A673 (cell line): ENCODE measurements at places on chromosomes 13 and 19. TPM values are rescaled to one million over a fixed set of nuclear protein-coding genes. Genes with fewer than 3 reads are reported as not detected.
A peak's percentile ranks its signal among the peaks of the same experiment; 100 is the strongest.

GRCh38 chr19:34501339-34502320, 20.1 kb downstream of the WTIP start:
- peak; percentile 92 for DNase-seq

DNA sequence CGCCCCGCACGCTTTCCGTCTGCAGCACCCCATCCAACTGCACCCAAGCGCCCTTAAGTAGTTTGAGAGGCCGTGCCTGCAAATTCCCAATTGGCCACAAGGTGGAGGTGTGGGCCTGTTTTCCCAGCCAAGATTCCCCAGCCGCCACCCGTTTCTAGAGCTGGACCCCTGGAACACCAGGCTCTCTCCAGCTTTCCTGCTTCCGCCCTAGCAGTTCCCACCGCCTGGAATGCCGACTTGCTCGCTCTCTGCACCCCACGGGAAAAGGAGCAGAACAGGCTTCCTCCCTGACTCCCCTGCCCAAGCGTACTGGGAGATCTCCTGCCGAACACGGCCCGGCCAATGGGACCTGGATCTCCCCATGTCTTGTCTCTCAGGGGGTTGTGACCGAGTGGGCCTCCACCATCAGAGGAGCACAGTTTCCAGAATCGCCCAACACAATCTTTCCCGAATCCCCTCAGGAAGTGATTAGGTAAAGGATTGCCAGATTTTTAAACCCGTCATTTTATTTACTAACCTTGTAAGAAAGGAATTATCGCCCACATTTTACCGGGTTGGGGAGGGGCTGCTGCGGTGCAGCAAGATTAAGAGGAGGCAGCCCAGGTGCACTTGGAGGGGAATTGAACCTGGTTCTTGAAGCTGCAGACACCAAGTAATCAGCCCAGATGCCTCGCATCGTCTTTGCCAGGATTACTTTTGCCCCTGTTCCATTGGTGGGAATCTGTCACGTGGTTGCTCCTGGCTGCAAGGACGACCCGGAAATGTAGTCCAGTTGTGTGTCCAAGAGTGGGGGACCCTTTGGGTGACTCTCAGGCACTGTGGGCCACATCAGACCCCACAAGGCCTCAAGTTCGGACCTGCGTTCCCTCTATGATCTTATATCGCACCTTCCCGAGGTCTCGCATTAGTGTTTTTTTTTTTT, 3.5 kb upstream of the NAPSA start:
- peak; percentile 89 for DNase-seq

GRCh38 chr13:80502359-80502758, 161.4 kb upstream of the SPRY2 start:
- no peak for DNase-seq

- DNase-seq, result no peak
Observed at GRCh38 chr13:28622286-28622685, 36.6 kb upstream of the POMP start.

GRCh38 chr19:47296036-47296435, 13.6 kb upstream of the C5AR1 start:
- DNase-seq, result peak; percentile 87

- no peak for DNase-seq
Observed at GRCh38 chr19:22503524-22503923, 81.4 kb upstream of the ZNF98 start.

DNA sequence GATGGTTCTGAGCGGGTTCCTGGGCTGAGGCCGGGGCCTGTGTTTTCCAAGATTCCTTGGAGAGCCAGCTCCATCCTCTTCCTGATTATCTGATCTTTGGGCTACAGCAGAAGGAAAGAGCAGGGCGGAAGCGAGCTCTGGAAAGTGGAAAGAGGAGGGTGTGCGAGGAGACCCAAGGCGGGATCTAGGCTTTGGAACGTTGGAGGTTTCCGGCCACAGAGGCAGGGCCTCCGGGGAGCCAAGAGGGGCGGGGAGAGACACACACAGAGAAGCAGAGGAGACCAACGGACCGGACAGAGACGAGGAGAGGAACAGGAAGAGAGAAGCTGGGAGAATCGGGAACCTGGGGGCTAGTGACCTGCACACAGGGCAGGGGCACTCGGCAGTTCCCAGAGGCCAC, at the start of gene CLEC11A:
Gene CLEC11A (plus strand): TSS at position 296 of the 400 bp plus-strand sequence. CDS start 162 bp downstream, outside the sequence.
- DNase-seq, result peak; percentile 75

DNA sequence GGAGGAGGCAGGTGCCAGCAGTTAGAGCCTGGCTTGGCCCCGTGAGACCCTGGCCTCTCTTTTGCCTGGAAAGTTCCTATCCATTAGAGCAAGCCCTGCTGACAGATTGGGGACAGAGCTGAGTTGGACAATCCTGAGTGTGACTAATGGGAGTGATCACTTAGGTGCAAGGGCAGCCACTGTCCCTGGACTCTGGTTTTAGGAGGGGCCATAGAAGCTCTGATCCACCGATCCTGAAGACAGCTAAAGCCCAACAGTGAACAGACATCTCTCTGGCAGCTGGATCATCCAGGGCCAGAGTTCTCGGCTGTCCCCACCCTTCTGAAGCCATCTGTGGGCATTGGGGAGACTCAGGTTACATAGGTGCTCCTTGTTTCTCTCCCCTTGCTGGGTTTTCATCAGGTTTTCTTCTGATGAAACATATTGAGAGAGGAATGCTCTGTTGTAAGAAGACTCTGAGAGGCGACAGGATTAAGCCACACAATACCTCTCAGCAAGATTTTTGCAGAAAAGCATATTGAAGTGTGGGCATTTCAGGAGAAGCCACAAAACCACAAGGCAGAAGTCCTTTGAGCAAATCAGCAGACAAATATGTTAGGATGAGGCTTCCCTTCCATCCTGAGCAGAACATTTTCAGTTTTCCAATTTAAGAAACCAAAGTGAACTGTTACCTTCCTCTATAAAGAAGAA, 288.0 kb upstream of the MAB21L1 start:
- no peak for DNase-seq

DNA sequence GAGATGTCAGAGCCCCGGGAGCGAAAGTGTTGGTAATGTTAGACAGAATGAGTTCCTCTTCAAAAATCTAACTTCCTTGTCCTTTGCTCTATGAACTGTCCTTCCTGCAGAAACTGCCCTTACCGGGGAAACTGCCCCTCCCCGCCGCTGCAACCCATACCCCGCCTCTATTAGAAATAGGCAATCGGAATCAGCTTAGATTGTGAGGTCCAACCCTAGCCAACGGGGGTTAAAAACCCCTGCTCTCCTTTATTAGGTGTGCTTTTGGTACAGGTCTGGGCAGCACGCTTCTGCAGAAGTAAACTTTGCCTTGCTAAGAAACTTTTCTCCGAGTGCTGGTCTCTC, 11.5 kb upstream of the CAPNS1 start:
- no peak for DNase-seq

GRCh38 chr19:50281491-50281890, 47.7 kb downstream of the KCNC3 start:
- no peak for DNase-seq

DNA sequence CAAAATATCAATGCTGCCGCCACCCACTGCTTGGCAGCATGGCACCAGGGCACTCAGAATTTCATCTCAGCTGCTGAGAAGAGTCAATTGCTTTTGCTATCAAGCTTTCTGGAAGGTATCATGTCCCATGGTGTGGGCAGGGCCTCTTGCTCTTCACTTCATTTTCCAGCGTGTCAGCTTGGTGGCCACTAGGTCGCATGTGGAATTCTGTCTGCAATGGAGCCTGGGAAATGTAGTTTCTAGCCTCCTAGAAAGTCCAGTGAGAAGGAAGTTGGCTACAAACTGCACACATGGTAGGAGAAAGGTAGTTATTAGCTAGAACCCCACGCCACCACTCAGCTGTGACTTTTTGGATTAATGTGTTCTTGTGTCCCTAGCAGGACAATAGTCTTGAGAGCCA, 105.3 kb downstream of the MYO16 start:
- DNase-seq, result peak; percentile 17

GRCh38 chr19:42175952-42176648, 41.4 kb downstream of the DEDD2 start:
- no peak for DNase-seq

DNA sequence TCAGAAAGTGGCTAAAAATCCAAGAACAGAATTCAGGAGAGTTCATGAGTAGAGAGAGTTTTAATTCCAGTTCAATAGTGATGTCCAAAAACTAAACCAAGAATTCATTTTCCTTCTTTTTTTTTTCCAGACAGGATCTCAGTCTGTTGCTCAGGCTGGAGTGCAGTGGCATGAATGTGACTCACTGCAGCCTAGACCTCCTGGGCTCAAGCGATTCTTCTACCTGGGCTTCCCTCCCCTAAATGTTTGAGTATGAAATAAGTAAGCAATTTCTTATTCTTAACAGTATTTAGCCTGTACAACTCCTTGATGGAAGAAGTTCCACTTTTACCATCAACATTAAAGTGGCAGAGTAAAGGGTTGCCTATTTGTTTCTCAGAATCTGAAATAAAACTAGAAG, 3.8 kb downstream of the COMMD6 start:
- no peak for DNase-seq

DNA sequence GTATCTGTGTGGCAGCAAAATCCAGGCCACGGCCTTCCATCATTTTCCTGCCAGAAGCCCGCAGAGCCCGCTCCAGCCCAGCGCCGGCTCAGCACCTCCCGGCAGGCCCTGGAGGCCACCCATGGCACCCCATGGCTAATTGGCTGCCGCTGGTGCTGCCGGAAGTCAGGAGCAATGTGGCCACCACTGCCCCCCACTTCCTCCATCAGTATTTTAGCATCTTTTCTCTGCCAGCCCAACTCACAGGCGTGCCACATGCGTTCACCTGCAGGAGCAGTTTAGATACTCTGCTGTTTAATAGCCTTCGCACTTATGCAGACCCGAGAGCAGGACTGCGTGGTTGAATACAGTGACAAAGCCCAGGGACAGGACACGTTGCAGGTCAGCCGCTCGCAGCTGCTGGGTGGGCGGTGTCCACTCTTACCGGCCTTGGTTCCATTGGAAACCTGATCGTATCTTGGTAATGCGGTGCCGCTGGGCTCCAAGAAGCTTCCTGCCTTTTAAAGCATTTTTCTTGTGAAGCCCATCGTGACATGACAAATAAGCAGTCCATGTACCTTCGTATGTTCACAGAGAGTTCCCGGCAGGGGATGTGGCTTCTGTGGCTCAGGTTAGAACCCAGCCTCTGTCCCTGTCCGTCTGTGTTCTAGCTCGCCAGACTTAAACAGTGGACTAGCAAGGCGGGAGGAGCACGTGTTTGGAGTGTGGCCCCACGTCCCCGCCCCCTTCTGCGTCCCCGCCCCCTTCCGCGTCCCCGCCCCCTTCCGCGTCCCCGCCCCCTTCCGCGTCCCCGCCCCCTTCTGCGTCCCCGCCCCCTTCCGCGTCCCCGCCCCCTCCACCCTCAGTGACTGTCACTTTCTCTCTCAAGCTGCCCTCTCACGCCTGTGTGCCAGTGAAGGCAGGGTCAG, 162.0 kb upstream of the SOX1 start:
- no peak for DNase-seq

DNA sequence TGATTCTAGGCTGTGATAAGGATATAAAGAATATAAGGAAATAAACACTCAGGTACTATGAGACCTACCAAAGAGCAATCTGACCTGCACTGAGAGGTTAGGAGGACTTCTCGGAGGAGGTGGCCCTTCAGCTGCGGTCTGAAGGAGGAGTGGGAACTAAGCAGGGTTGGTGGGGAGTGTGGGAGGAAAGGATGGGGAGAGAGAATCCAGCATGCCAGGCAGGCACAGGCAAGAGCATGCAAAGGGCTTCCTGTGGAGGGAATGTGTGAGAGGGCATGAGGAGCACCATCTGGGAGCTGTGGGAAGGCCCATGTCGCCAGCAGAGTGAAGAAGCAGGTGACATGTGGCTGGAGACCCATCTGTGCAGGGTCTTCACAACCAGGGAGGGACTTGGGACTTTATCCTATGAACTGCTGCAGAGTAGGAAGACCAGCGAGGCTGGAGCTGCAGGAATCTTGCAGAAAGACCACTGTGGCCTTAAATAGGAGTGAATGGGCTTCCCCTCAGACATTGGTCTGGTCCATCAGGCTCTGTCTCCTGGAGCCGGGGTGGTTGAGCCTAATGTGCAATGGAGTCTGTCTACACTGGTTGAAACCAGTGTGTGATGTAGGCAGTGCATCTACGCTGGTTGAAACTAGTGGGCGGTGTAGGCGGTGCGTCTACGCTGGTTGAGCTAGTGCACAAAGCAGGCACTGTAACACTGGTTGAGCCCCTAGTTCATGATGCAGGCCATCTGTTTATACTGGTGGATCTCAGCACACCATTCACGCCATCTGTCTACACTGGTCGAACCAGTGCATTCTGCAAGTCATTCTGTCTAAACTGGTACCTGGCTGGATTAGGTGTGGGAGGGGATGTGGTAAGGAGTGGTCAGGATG, 6.4 kb downstream of the CHST8 start:
- DNase-seq, result no peak

- no peak for DNase-seq
Observed at GRCh38 chr19:50184196-50184595, 19.2 kb upstream of the MYH14 start.

- no peak for DNase-seq
Observed at GRCh38 chr19:24069905-24070657, 16.9 kb upstream of the ZNF254 start.

DNA sequence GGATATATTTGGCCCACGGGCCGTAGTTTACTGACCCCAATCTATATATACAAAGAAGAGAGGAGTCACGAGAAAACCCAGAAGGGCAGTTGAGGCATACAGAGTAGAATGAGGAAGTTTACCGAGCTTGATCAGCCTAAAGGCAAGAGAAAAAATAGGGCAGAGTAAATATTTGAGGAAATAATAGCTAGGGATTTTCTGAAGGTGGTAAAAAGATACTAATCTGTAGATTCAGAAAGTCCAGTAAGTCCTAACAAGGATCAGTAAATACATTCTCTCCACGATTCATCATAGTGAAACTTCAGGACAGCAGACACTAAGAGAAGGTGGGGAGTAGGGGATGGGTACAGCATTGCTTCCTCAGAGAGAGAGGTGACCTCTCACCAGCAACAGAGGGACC, 248.1 kb downstream of the ATP8A2 start:
- DNase-seq, result no peak

GRCh38 chr19:39752390-39752789, 14.6 kb upstream of the CLC start:
- DNase-seq, result no peak

- no peak for DNase-seq
Observed at GRCh38 chr13:55219538-55219937, 1921.2 kb upstream of the PRR20A start.

DNA sequence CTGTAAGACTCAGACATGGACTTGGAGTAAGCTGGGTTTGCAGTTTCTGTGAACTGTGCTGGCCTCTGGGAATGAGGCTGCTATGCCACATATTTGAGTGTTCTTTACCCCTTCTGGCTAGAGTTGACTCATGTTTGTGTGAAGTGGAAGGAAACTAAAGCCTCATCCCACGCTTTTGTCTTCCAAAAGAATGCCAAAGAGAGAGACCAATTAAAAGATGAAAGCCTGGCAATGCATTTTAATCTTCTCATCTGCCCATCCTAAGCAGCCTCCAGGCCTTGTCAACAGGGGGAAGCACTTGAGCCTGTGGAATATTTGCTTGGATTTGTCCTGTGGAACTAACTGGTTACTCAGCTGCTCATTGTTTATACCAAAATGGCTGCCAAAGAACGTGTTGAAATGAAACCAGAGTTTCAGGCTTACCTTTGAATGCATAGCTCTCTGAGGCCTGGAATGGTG, 49.1 kb downstream of the LMO7 start:
- DNase-seq, result peak; percentile 56

CERS1 gene
- 10.0 and 11.4 TPM in 2 replicates for total RNA-seq

METTL21C gene
- total RNA-seq, result not detected in 2 replicates

ZNF571 gene
- 2.6 and 3.9 TPM in 2 replicates for total RNA-seq

MBD3L3 gene
- total RNA-seq, result 6.1 and 9.0 TPM in 2 replicates

C13orf42 gene
- not detected in 2 replicates for total RNA-seq

WTIP gene
- 3.4 and 4.7 TPM in 2 replicates for total RNA-seq

PGLYRP2 gene
- total RNA-seq, result 3.5 and 4.7 TPM in 2 replicates

MUC16 gene
- not detected in 2 replicates for total RNA-seq

PSG11 gene
- not detected in 2 replicates for total RNA-seq

SUGP2 gene
- 120 and 136 TPM in 2 replicates for total RNA-seq

ZNF723 gene
- total RNA-seq, result not detected in 2 replicates

ZNF530 gene
- total RNA-seq, result 9.4 and 11.3 TPM in 2 replicates
